Activated T-helper 1 cell treated with anti-CD3 and anti-CD28 coated beads, Interleukin-2, amount 50 U/mL, for 16 hours (primary cell): ENCODE measurements at places on chromosomes 7 and 10.

DNA sequence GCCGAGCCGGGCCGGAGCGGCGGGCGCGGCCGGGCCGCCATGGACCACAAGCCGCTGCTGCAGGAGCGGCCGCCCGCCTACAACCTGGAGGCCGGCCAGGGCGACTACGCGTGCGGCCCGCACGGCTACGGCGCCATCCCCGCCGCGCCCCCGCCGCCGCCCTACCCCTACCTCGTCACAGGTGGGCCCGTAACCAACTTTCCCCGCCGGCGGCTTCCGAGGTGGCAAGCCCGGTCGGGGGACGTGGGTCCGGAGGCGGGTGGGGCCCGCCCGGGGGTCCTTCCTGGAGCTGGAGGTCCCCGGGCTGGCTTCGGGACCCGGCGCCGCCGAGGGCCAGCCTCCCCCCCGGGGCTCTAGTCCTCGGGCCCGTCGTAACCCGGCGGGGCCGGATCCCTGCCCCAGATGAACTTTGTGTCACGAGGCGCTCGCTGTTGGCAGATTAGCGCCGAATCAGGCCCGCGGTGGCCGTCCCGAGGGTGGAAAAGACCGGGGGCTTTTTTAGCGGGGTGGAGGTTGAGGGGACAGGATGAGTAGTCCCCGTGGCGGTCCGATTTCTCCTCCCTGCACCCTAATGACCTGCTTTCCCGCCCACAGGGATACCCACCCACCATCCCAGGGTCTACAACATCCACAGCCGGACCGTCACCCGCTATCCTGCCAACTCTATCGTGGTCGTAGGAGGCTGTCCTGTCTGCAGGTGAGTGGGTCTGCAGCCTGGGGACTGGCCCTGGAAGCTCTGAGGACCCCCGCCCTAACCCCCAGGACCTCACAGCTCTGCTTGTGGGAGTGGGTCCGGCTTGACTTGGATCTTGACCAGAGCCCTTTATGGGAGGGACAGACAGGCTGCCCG is 496 bp downstream of the BRI3 start:
- no peak for DNase-seq

GRCh38 chr7:111697771-111698170 is 135.5 kb upstream of the IMMP2L start:
- DNase-seq = no peak

- no peak for DNase-seq
These were observed 31.8 kb downstream of the WNT16 start for GRCh38 chr7:121360564-121360963.

DNA sequence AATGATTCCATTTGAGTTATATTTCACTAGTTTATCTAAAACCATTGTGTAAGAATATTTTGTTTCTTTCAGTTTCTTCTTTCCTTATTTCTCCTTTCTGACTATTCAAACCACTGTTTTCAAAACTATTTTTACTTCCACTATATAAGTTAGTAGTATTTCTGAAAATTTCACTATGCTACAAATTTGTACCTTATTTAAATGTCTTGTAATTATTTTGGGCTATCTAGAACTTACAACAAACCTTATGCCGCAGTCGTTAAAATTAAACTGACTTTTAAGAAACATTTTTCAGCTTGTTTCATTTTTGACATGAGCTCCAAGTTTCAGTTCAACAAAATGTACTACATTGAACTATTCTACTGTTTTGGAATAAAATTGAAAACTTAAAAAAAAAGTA is 1.8 kb downstream of the TFEC start:
- no peak for DNase-seq

DNA sequence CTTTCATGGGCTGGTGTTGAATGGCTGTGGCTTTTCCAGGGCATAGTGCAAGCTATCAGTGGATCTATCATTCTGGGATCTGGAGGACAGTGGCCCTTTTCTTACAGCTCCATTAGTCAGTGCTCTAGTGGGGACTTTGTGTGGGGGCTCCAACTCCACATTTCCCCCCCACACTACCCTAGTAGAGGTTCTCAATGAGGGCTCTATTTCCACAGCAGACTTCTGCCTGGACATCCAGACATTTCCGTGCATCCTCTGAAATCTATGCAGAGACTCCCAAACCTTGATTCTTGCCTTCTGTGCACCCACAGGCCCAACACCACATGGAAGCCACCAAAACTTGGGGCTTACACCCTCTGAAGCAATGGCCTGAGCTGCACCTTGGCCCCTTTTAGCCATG is 208.3 kb upstream of the MKLN1 start:
- no peak for DNase-seq

GRCh38 chr7:81770728-81771223 is 929 bp upstream of the HGF start:
- DNase-seq = no peak

DNA sequence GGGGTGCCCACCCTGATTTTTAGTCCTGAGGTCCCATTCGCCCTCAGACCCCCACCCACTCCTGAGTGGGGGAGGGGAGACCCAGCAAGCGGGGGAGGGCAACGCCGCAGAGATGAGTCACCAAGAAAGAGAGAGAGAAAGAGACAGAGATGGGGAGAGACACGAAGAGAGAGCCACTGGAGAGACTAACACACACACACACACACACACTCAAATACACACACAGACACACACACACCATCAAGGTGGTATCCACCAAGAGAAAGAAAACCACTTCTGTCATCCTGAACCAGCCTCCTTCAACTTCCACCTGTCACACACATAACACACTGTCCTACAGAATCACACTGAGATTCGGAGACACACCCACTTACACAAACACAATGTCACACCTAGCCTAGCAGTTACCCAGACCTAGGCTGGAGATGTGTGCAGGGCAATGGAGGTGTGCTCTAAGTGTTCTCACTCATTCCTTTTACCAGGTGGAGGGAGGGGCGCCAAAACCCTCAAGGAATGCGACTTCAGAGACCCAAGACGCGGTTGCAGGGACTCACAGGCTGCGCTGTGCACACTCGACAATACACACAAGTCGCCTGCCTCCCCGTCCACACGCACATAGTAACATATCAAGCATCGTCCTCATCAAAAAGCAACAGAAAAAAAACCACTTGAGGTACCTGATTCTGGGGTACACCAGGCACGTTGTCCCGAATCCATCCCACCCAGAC is 3.9 kb upstream of the VGF start:
- DNase-seq = no peak

DNA sequence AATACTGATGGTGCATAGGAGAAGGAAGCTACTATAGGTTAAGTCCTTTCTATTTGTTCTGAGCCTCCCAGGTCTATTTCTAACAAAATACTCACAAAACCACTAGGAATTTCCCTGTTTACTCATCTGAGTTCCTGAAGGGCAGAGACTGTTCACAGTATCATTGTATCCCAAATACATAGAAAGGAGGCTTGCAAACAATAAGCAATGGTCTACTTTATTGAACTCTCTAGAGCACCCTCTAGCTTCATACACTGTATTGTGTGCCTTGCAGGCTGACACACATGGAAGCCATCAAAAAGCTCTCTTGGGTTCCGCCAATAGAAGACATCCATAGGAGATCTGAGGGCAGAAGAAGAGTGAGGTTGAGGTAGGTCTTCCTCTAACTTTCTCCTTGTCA is 826.1 kb downstream of the GRM8 start:
- DNase-seq = no peak

DNA sequence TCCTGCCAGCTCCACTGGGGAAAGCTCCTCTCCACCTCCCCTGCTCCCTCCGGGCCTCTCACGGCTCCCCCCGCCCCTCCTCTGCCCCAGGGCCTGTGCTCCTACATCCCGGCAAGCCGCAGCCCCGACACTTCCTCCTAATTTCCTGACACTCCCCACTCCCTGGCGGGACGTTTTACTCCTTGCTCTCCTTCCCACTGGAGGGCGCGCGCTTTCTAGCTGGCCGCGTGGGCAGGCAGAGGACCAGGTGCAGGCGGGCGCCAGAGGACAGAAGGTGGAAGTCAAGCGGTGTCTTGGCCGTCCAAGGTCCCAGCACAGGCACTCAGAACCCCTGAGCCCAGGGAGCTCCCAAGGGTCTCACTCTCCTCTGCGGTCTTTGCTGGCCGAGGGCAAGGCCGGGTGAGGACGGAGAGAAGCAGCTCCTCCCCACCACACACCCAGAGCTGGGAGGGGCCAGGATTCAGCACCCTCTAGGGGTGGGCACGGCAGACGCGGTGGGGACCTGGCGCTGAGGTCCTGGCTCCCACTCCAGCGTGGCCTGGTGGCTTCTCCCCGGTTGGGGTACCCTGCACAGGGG is 19.1 kb downstream of the ADAM8 start:
- no peak for DNase-seq

- no peak for DNase-seq
These were observed 67.0 kb upstream of the INPP5A start for GRCh38 chr10:132470410-132471124.

DNA sequence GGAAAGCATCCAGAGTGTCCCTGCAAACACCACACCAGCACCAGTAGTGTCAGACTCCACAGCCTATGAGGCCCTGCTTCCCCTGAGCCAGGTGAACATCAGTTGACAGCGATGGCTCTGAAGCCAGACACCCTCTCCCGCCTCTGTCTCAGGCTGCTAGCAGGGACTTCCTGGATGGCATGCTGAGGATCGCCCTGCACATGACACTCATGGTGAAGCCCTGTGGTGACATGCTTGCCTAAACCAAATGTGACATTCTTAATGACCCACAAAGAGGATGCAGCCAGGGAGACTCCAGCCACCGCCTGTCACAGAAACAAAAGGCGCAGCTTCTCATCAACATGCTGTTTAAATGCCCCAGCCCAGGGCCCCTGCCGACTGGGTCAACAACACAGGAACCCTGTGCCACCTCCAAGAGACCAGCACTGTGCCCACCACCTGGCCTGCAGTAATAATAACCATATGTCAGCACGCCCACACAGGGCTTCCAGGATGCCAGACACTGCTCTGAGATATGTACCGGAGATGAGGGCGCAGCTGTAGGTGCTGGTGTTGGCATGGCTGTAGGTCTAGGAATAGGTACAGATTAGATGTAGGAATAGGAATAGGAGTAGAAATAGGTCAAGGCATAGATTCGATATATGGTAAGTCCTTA is 81.3 kb downstream of the GRID1 start:
- no peak for DNase-seq

DNA sequence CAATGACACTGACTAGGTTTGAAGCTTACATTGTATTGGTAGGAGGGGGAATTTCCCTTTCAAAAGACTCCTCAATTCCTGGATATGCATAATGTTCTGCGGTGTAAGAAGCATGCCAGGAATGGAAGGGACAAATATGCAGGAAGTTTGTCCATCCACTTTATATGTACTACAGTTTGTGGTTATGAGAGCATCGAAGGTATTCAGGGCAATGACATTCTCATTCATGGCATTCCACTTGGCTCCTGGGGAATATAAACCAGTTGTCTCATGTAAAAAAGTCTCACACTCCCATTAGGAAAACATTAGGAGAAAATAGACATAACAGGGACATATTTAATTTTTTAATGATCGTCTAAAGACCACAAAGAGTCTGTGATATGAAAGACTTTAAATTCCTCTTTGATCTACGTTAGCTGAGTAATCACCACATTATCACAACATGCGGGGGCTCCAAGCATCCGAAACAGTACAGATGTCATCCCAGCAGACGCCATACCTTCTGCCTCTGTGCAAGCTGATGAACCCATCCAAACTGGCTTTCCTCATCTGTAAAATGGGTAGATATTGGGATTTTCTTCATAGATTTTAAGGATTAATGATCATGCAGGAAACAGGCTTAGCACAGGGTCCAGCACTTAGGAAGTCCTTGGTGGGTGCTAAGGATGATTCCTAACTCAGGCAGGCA is 675.3 kb downstream of the INHBA start:
- DNase-seq = no peak

DNA sequence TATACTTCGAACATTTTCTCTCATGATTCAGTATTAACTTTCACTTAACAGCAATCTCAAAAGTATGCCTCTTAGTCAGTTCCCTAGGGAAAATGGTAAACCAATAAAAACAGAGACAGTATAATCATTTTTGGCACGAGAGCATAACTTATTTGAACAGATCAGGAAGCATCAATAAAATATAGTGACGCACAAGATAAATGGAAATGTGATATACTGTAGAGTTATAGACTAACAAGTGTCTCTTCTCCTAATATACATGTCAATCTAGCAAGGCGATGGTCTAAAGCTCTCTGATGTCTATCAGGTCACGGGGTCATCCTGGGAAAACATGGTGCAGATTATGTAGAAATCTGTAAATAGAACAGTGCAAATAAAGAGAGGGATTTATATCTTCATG is 131.6 kb downstream of the HGF start:
- DNase-seq = no peak

DNA sequence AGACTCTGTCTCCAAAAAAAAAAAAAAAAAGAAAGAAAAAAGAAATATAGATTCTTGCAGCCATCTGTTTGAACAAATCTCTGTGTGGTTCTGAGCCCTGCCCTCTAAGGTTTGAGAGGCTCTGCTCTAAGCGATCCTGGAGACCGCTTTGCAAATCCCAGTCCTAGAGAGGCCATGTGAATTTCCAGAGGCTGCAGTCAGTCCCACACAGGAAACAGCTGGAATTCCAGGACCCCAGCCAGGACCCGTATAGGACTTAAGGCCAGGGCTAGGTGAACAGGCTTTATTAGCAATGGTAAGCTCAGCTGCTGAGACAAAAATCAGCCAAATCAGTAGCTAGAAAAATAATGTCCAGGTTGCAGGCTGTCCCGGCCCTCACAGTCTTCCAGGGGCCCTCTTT is 154.8 kb downstream of the RPS24 start:
- DNase-seq = no peak

- DNase-seq = no peak
These were observed 47.2 kb upstream of the DPYSL4 start for GRCh38 chr10:132139526-132139925.

GRCh38 chr10:102775201-102775934 is 31.6 kb downstream of the WBP1L start:
- no peak for DNase-seq

DNA sequence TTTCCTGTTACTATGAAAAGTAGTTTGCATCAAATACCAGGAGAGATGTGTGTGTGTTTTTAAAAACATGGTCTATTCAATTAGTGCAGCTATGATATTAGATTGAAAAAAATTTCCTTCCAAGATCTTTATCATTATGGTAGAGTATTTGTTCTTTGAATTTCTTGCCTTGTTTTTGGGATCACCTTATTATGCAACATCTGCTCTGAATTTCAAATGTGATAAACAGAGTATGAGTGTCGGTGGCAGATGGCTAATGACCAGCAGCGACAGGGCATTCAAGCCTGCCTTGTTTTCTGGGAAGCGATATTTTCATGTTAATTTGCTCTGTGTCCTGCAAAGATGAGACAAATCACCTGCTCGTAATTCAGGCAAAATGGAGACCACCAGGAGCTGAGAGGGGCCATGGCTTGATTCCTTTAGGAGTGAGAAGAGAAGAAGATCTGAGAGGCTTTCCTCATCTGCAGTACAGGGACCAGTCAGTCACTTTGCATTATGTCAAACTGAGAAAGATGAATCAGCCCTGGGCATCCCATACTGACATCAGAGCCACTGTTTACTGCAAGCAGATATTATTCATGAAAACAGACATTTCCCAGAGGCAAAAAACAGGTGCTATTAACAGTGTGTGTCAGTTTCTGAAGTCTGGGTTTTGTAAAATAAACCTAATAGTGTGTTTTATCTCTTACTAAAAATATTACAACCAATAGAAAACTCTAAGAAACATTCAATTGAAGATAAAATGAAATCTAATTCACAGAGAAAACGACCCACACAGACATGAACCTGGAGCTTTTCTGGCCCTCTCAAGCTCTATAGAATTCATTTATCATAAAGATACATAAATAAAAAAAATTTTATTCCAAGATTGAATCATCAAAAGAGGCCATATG is 67.6 kb downstream of the CDK6 start:
- DNase-seq = no peak

- DNase-seq = no peak
These were observed 172.3 kb downstream of the CACNB2 start for GRCh38 chr10:18312374-18313139.

GRCh38 chr10:27446091-27446918 is 57.8 kb upstream of the RAB18 start:
- DNase-seq = no peak
